ENCODE measurements at places on chromosomes 4 and X.

DNA sequence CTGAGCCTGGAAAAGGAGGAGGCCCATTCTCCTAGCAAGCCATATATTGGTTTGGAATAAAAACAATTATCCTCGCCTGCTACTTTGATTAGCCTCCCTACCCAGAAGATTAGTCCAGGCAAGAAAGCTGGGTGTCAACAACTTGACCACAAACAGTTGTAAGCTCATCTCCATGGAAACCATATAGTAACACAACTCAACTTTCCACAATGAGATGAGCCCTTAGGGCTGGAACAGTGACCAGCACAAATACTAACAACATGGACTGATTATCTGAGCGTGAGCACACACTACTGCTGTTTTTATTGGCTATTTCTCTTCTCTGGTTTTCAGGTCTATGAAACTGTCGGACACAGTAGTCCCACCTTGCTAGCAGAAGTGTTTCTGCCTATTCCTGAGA, 80.8 kb downstream of the CC2D2A start:
- ATAC-seq = no peak

DNA sequence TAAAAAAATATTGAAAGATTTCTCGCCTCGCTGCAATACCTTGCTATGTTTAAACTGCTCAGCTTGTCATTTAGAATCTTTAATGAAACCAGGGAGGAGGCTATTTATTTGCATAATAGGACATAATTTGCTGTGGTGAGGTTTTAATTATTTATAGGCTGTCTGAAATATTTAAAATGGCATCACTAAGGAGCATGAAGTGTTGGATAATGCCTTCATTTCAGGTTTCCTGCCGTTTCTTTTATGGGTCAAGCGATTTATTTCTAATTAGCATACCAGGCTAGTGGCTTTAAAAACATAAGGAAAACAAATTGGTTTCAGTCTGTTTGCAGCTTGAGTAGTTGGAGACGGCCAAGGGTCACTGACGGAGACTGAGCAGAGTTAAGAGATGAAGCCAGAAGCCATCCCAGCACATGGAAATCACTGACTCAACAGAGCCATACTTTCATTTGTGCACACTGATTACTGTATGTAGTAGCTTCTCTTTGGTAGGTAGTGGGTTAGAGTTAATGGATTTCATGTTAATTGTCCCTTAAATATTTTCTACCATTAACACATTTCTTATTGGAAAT, 1962.4 kb upstream of the TENM3 start:
- ATAC-seq = peak; percentile 42

DNA sequence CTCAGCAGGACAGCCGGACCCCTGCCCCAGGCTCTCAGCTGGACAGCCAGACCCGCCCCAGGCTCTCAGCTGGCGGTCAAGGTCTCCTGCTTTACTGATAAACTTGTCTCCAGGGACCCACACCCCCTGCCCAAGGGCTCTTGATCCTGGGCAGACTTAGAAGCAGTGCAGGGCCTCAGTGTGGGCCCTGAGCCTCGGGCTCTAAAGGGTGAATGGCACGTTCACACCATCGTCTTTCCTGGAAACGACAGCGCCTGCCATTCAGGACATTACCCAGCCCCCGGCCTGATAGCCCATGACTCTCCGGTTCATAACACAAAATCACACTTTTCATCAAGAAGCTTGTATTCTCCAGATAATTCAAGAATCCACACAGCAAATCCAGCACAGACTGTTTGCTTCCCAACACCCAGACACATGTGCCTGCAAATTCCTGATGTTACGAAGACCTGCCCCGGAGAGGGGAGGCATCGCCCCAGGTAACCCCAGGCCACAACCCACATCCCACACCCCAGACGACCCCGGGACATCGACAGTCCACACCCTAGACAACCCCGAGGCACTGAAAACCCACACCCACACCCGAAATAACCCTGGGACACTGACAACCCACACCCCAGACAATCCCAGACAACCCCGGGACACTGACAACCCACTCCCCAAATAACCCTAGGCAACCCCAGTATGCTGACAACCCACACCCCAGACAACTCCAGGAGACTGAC, 136.8 kb downstream of the FAM53A start:
- no peak for ATAC-seq

DNA sequence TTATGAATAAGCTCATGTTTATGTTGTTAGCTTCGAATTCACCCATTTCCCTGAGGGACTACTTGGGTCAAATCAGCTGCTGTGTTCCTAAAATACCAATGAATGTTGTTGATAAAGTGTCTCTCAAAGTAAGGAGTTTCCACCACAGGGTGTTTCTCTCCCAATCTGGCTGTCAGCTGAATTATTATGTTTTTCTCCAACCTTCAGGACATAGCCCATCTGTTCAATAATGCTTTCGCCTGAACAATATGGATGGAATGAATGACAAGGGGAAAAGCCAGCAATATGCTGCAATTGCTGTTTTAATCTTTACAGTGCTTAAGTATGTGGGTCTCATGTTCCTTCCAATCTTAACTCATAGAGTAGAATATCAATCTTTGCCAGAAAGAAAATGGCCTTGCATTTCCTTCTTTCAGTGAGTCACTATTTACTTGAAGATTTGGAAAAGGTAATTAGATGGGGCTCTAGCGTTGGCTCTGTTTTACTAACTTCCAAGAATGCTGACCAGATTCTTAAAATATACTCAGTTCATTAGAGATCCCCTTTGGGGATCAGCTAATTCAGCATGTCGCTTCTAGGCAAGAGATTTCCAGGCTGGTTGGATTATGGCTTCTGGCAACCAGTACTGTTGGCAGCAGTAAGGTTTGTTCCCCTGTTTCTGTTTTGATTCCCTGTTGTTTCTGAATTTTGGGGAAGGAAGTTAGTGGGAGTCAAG, 410.5 kb downstream of the PPP3CA start:
- ATAC-seq = no peak

DNA sequence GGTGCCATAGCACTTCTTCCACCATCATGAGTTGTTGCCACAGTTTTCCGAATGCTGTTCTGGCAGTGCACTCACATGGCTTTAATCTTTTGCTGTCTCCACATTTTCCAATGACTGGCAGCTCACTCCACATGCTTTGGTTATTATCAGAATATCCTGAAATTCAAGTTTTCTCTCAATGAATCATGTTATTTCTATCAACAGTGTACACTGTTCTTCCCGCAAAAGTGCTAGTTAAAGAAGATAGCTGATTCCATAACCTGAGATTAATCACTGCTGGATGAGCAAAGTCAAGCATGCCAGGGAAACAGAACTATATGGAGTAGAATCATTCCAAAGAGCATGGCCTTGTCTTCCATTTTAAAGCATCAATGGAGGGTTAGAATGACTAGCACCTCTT, 14.6 kb upstream of the IL13RA2 start:
- ATAC-seq = no peak

GRCh38 chrX:43479850-43480249, 176.2 kb upstream of the MAOA start:
- ATAC-seq = no peak

GRCh38 chr4:77358315-77358928, 201.4 kb downstream of the CCNG2 start:
- peak; percentile 76 for ATAC-seq

DNA sequence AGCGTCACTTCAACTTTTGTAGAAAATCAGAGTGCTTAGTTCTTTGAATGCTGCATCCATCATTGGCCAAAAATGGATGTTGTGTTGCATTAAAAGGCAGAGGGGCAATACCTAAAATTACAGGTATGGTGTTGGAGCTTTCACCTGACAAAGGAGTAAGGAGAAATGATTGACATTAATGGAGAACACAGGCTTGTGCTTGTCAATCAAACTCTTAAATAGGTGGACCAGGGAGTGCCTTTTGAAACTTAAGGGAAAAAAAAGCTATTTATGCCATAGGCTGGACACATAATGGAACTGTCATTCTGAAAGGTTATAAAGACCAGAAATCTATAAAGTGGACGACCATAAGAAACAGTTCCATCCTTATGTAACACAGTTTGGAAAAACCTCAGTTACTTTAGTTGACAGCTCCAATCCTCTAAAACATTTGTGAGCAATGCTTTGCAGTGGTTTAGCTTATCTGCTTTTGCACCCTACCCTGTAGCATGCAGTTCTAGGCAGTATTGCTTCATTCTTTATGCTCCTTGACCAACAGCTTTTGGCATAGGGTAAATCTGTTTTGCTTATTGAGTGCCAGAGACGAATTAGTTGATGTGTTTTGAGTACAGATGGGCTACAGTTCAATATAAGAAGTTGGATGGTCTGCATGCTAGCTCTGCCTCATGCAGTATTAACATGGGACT, 2.4 kb downstream of the HADH start:
- no peak for ATAC-seq

Data from motor neuron (in vitro differentiated cells).